Cardiac muscle cell (in vitro differentiated cells and primary cell): ENCODE measurements at places on chromosomes 4 and X. TPM values are rescaled to one million over a fixed set of nuclear protein-coding genes. Genes with fewer than 3 reads are reported as not detected.

PLS3 gene
- 114 and 140 TPM in 2 replicates for total RNA-seq

PCDH18 gene
- total RNA-seq = 6.6 and 9.8 TPM in 2 replicates

PPBP gene
- not detected in 2 replicates for total RNA-seq

ZCCHC12 gene
- 2.5 and 5.0 TPM in 2 replicates for total RNA-seq

BMPR1B gene
- total RNA-seq = 0.42 and 1.8 TPM in 2 replicates

DHX15 gene
- total RNA-seq = 81.1 and 109 TPM in 2 replicates

IL2 gene
- total RNA-seq = not detected in 2 replicates

ARMCX1 gene
- 33.8 and 40.8 TPM in 2 replicates for total RNA-seq

RP2 gene
- 2.4 and 2.7 TPM in 2 replicates for total RNA-seq

CSAG1 gene
- not detected in 2 replicates for total RNA-seq

GPR50 gene
- 0.35 TPM in 1 of 2 replicates, not detected in the other for total RNA-seq

TCEAL6 gene
- total RNA-seq = not detected in 2 replicates

GAGE13 gene
- not detected in 2 replicates for total RNA-seq

HSPA4L gene
- 2.2 and 2.4 TPM in 2 replicates for total RNA-seq

GRCh38 chr4:104490770-104491480 is 3.8 kb downstream of the CXXC4 start:
- DNase-seq = peak; percentile 93

DNA sequence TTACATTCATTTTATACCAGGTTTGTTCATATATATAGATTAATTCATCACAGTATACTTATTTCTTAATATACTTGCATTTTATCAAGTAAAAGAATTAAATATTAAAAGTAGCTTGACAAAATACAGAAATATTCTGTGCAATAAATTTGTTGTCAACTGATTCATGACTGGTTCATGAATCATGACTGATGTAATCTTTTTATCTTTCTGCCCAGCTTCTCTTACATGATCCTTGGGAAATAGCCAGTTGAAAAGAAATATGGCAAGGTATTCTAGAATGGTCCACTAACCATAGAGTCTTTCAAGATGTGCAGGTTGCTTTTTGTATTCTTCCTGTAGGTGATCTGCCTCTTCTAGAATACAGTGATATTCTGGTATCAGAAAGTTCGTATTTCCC is 4.2 kb upstream of the CCNA2 start:
- peak; percentile 11 for DNase-seq

- DNase-seq = no peak
Observed at GRCh38 chr4:104032896-104033295, 313.1 kb upstream of the TACR3 start.

GRCh38 chr4:119832776-119833175 is 204.2 kb upstream of the PDE5A start:
- no peak for DNase-seq

- DNase-seq = peak; percentile 0
Observed at GRCh38 chrX:66074920-66075879, 35.3 kb upstream of the VSIG4 start.

DNA sequence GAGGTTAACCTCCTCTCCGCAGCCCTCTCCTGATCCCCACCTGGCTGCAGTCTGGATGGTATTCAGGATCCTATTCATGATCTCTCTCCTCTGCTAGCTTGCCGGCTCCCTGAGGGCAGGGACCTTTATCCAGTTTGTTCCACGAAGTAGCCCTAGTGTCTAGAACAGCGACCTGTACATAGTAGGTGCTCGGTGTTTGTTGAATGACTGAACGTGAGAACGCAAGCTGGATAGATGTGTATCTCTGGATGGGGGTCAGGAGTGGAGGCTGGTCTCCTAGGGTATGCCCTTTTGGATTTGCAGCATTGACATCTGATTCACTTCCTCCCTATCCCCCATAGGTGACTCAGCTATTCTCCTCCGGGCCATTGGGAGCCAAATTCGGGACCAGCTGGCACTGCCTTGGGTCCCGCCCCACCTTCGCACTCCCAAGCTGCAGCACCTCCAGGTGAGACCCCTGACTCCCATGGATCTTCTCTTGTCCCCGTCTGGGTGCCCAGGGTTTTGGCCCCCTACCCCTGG is 7.3 kb downstream of the CCDC22 start:
- no peak for DNase-seq

DNA sequence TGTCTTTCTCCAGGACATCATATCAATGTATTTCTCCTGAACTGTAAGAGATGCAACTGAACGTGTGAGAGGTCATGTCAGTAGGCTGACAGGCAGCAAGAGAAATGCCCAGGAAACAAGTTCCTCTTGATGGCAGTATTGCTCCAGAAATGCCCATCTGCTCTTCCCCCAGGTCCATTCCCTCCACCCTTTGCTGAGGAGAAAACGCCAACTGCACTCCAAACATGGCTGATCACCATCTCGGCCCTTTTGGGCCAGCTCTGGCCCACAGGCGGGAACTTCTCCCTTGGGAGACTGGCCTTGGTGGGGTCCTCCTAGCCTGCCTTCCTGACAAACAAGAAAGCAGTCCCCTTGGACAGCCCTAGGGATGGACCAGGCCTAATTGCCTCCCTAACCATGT is 276.5 kb upstream of the AGTR2 start:
- DNase-seq = peak; percentile 13

DNA sequence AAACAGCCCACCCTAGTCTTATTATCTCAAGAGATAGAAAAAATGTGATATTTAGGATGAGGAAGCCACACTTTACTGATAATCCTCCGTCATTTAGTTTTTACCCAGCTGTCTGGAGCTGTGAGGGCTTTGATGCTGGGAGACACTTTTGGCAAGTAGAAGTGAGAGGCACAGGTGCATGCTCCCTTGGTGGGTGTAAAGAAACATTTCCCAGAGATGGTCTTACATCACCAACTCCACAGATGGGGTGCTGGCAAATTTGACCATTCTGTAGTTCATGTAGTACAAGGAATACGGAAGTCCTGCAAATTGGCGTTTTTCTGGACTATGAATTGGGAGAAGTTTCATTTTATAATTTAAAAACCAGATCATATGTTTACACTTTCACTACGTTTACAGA is 28.5 kb downstream of the TRIM61 start:
- DNase-seq = no peak

GRCh38 chr4:89737888-89738287 is 99.1 kb downstream of the SNCA start:
- DNase-seq = no peak

DNA sequence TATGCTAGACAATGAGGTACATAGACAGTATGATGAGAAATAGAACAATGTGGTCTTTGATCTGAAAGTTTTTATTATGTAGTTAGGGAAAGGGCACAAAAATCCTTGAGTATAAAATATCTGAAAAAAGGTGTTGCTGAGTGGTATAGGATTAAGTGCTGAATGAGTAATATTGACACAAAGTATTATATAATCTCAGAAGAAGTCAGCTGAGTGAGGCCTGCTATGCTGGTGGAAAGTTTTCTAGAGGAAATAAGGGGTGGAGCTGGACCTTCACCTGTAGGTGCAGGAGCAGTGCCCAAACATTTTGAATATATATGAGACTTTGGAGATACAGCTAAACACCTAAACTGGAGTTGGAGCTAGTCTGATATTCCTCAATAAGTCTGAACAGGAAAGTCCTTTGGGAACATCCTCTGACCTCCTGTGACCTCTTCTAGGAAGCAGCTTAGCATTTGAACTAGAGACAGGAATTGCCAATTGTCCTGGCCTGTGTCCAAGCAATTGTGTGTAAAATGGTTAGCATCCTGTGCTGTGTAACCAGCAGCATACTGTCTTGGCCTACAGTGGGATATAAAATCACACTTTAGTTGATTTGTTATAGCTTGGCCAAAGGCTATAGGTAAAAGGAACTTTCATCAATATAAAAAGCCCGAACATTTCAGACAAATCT is 285.3 kb downstream of the ANKRD50 start:
- peak; percentile 29 for DNase-seq

GRCh38 chr4:2011583-2011982 is 2.8 kb upstream of the NELFA start:
- peak; percentile 66 for DNase-seq

DNA sequence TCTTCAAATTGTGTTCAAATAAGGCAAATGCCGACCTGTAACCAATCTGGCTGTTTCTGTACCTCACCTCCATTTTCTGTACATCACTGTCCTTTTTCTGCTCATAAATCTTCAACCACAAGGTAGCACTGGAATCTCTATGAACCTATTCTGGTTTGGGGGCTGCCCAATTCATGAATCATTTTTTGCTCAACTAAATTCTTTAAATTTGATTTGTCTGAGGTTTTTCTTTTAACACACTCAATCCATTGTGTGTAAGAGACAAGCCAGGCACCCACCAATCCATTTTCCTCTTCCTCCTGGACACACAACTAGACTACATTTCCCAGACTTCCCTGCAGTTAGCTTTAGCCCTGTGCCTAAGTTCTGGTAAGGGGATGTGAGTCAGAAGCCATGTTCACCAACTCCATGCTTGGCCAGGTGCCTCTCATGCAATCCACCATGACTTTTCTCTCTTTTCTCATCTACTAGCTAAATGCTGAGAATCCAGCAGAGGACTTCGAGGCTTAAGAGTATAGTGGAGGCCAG is 193.2 kb upstream of the KLF3 start:
- DNase-seq = no peak

DNA sequence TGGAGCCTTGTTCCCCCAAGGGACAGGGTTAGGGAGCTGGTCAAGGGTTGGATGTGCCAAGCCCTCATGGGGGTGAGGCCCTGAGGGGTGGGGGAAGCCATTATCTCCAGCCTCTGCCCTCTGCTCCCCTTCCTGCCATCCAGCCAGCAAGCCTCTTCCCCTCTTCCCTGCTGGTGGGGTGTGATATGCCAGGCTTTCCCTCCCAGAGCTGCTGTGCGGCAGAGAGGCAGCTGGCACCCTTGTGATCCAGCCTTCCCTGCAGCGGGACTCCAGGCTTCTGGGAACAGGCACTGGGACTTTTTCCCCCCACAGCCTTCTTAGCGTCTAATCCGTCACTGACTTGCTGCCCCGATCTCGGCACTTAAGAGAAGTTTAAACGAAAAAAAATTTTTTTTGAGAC is 6.3 kb downstream of the SSR4 start:
- no peak for DNase-seq

DNA sequence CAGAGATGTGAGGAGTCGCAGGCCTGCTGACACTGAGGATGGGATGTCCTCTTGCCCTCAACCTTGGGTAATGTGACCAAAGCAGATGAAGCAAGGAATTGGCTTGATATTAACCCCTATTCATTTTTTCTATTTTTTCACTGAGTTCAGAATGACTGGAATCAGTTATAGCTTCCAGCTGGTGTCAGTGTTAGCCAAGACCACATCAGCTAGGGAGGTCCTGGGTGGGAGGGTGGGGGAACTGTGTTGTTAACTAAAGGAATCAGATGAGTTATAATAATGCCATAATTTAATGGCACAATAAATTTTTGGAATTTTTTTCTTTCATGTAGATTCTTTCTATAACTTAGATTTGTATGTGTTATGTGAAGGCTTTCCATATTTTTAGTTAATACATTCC is 91.9 kb downstream of the EGF start:
- no peak for DNase-seq

- DNase-seq = peak; percentile 23
Observed at GRCh38 chr4:22471999-22472461, 43.8 kb downstream of the ADGRA3 start.

- DNase-seq = no peak
Observed at GRCh38 chr4:9800848-9801247, 19.4 kb downstream of the DRD5 start.

GRCh38 chrX:41152221-41152620 is 67.0 kb downstream of the USP9X start:
- DNase-seq = no peak

DNA sequence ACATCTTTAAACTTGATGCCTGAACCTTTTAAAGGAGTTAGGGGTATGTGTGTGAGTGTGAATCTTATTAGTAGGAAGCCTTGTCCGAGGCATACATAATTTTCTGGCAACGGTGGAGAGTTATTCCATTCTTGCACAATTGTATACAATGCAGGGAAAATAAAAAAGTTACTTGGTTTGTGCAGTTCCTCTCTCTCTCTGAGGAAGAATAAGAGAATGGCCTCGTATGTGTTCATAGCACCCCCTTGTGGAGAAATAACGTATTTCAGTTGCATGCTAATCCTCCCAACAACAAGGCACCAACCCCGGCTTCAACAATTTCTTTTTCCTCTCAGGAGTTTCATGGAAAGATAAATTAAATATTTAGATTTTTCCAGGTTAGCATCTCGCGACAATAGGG is 33.7 kb upstream of the FGF13 start:
- peak; percentile 75 for DNase-seq

DNA sequence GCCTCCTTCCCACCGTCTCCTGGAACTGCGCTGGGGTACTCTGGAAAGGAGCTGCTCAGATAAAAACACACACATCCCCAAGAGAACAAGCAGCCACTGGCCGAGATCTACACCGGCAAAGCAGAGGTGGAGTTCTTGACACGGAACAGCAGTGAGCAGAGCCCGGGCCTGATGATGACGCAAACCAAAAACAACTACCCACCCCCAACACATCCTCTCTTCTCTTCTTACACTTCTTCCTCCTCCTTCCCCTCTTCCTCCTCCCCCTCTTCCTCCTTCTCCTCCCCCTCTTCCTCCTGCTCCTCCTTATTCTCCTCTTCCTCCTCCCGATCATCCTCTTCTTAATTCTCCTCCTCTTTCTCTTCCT is 4.6 kb downstream of the PNMA5 start:
- DNase-seq = no peak

DNA sequence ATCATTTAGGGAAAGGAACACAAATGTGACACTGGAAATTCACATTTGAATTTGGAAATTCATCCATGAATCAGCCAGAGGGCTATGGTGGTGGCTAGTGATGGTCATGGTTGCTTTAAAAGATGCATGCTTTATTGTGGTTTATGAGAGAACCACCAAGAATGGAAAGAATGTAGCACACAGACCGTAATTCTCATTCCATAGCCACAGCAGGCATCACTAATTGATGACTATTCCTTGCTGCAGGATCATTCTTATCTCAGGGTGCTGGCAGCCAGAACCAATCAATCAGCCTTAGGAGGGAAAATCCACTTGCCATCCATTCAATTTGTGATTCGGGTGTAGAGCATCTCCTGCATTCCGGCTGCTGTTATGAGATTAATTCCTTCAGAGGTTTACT is 115.6 kb downstream of the DHRSX start:
- peak; percentile 77 for DNase-seq

DNA sequence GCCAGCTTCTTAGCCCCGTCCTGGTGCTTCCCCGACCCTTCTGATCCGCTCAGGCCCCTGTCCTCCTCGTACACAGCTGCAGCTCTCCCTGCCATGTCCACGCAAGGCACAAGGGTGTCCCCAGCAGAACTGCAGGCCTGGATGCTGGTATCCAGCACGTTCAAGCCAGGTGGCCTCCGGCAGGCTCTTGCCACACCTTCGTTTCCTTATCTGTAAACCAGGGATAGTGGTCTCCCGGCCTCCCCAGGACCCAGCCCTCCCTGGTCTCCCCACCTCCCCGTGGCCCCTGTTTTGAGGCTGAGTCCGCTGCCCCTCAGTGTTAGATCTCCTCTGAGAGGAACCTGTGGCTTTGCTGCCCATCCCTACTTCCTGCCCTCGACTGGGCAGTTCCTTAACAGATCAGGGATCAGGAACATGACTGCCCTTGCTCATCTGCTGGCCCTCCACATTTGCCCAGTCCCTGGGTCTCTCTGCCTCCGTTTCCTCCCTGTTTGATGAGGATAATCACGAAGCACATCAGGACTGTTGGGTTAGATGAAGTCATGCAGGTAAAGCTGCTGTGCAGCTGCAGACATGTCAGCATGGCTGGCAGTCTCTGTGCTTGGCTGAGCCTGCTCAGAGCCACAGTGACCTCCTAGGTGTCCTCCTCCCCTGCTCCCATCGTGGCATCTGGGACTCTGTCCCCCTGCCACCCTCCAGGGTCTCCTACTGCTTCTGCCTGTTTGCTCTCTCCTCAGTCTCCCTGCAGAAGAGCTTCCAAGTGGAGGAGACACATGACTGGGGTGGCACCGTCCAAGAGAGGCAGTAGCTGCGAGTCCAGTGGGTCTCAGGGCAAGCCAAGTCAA is 32.9 kb downstream of the PIGG start:
- no peak for DNase-seq
